Lung (tissue), 17 donors: ENCODE measurements at places on chromosomes 2 and 18. TPM values are rescaled to one million over a fixed set of nuclear protein-coding genes. Genes with fewer than 3 reads are reported as not detected.

CENPO gene
- polyA plus RNA-seq, result 3.5 TPM

ERMN gene
- 0.72 TPM for polyA plus RNA-seq

CDH2 gene
- 0.27 TPM for polyA plus RNA-seq

CCDC178 gene
- polyA plus RNA-seq, result 0.61 TPM

SP140 gene
- 6.5 TPM for polyA plus RNA-seq

FBXO41 gene
- polyA plus RNA-seq, result 2.4 TPM

UGT1A7 gene
- 0.45 TPM for polyA plus RNA-seq

CCDC148 gene
- 0.61 TPM for polyA plus RNA-seq

ASB18 gene
- polyA plus RNA-seq, result not detected

CFC1 gene
- polyA plus RNA-seq, result 1.3 TPM

HOXD12 gene
- polyA plus RNA-seq, result not detected

ADAM23 gene
- polyA plus RNA-seq, result 0.57 TPM

KIF5C gene
- polyA plus RNA-seq, result 0.22 TPM

DRC1 gene
- polyA plus RNA-seq, result 2.5 TPM

NEU2 gene
- not detected for polyA plus RNA-seq

REEP1 gene
- polyA plus RNA-seq, result 3.1 TPM

PSMA8 gene
- 0.07 TPM for polyA plus RNA-seq

FZD7 gene
- 4.4 TPM for polyA plus RNA-seq

L3MBTL4 gene
- polyA plus RNA-seq, result 2.8 TPM

CDK15 gene
- 0.12 TPM for polyA plus RNA-seq

DQX1 gene
- 0.12 TPM for polyA plus RNA-seq

UGT1A6 gene
- polyA plus RNA-seq, result 0.96 TPM

RAPH1 gene
- polyA plus RNA-seq, result 7.2 TPM

ANKRD62 gene
- polyA plus RNA-seq, result not detected

LYPD6 gene
- polyA plus RNA-seq, result 0.16 TPM

UGT1A8 gene
- polyA plus RNA-seq, result not detected

LIMS3 gene
- 0.55 TPM for polyA plus RNA-seq

TMSB10 gene
- polyA plus RNA-seq, result 6,202 TPM

SCYGR4 gene
- not detected for polyA plus RNA-seq

POTEE gene
- not detected for polyA plus RNA-seq

B3GNT7 gene
- polyA plus RNA-seq, result 22.2 TPM

SERPINB11 gene
- polyA plus RNA-seq, result 0.52 TPM

ATOH8 gene
- 49.7 TPM for polyA plus RNA-seq

STON1 gene
- polyA plus RNA-seq, result 7.7 TPM

SIX3 gene
- 0.02 TPM for polyA plus RNA-seq

CD226 gene
- polyA plus RNA-seq, result 3.0 TPM

IRS1 gene
- 4.9 TPM for polyA plus RNA-seq

EPAS1 gene
- polyA plus RNA-seq, result 233 TPM

MYOM1 gene
- 0.85 TPM for polyA plus RNA-seq

NOL4 gene
- 0.02 TPM for polyA plus RNA-seq

IL18R1 gene
- 16.0 TPM for polyA plus RNA-seq

XDH gene
- 0.48 TPM for polyA plus RNA-seq

RAX gene
- polyA plus RNA-seq, result not detected

TUBB8B gene
- 0.38 TPM for polyA plus RNA-seq

PDK1 gene
- polyA plus RNA-seq, result 2.9 TPM

IGFBP5 gene
- polyA plus RNA-seq, result 34.4 TPM

CRYGD gene
- not detected for polyA plus RNA-seq

ZC3H8 gene
- 4.1 TPM for polyA plus RNA-seq

MROH2A gene
- polyA plus RNA-seq, result not detected

TMEM247 gene
- not detected for polyA plus RNA-seq

GREB1L gene
- 0.55 TPM for polyA plus RNA-seq

ALPI gene
- not detected for polyA plus RNA-seq

RPE gene
- 25.4 TPM for polyA plus RNA-seq

FRZB gene
- 0.19 TPM for polyA plus RNA-seq

POTEI gene
- polyA plus RNA-seq, result 0.03 TPM

OSBPL6 gene
- 1.9 TPM for polyA plus RNA-seq

ZBTB7C gene
- polyA plus RNA-seq, result 3.2 TPM
